H54 (cell line): ENCODE measurements at places on chromosomes 3 and 15.

DNA sequence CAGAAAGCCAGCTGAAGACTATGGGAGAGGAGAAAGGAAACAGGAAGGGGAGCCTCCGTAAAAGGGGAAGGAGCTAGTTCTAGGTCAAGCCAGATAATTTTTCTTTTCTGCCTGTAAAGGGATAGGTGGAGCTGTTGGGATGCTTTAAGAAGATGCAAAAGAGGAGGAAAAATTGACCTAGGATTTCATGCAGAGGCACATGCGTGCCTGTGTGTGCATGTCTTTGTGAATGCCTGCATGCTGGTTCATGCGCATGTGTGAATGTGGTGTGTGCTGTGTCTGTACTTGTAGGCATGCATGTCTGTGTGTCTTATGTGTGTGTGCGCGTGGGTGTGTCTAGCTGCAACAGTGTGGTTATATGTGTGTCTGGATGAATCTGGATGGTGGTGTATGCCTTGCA lies 27.3 kb downstream of the CCDC33 start:
- DNase-seq = no peak

- no peak for DNase-seq
Measured at GRCh38 chr3:50658831-50659230, 15.9 kb upstream of the DOCK3 start.

GRCh38 chr3:118742760-118743159 lies 291.9 kb downstream of the IGSF11 start:
- no peak for DNase-seq

DNA sequence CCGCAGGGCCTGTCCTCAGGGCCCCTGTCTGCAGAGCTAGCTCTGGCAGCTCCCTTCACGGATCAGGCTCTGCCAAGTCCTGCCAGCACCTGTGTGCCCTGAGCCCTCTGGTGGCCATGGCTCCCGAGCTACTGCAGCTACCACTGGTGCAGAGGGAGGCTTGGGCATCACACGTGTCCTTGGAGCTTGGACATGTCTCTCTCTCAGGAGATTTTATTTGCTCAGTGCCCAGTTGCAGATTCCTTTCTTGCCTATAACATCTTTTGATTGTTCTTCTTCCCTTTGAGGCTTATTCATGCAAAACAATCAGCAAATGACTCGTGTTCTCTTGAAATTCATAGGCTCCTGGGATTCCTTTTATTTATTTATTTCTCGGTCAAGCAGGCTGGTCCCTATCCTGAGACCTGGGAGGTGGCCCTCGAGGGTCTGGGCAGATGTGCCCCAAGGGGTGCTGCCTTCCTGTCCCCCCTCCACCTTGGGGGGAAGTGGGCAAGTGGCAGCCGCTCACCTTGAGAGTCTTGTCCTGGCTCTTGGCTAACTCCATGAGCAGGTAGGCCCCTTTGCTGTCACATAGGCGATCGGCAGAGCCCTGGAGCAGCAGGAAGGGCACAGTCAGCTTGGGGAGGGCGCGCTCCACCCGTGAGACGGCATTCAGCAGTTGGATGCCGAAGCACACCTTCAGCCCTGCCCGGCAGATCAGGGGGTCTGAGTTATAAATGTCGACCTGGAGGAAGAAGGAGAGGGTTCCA lies 21.9 kb downstream of the ABTB1 start:
- DNase-seq = no peak

DNA sequence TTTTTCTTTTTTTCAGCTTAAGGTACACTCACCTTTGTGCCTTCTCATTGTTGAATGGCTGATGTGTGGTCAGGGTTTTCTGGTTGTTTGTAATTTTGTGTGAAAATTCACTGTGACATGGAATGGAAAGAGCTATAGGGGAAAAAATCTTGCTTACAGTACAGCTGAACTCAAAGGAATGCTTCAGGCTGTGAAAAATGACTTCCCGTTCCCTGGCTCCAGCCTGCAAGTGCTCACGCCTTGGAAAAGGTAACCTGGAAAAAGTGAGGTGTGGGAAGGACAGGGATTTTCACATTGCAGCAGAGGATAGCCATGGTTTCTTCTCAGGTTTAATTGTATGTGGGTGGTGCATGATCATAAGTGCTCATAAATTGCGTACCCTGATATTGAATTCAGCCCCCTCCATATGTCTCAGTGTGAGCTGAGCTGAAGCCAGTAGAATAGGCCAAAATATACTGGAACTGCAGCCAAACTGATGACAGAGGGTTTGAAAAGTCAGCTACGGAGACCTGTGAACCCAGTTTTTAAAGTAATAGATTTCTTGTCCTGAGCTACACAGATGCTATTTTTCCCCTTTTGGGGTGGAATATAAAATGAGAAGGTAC lies 228.7 kb upstream of the RASGRP1 start:
- DNase-seq = no peak
